Keratinocyte (primary cell): ENCODE measurements at places on chromosomes 2 and 18.

DNA sequence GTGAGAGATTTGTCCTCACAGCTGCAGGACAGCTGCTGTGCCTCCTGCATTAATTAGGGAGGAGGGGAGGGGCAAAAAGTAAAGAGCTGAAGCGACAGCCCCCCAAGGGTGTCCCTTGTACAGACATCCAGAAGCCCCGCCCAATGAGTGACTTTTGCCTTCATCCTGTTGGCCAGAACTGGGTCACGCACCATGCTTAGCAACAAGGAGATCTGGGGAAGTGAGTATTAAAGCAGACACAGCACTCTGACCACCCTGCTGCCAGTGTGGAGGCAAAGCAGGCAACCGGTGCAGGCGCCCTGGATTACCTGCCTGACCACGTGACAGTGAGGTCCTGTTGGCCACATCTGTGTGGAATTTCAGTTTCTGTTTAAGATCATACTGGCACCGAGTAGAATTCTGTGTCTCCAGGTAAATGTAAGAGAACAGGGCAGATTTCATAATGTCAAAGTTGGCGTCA is 21.5 kb upstream of the BIN1 start:
- DNase-seq, result no peak

GRCh38 chr18:63974991-63975390 is 5.1 kb downstream of the SERPINB8 start:
- DNase-seq, result no peak

GRCh38 chr2:158095912-158096311 is 5.8 kb upstream of the UPP2 start:
- DNase-seq, result no peak

DNA sequence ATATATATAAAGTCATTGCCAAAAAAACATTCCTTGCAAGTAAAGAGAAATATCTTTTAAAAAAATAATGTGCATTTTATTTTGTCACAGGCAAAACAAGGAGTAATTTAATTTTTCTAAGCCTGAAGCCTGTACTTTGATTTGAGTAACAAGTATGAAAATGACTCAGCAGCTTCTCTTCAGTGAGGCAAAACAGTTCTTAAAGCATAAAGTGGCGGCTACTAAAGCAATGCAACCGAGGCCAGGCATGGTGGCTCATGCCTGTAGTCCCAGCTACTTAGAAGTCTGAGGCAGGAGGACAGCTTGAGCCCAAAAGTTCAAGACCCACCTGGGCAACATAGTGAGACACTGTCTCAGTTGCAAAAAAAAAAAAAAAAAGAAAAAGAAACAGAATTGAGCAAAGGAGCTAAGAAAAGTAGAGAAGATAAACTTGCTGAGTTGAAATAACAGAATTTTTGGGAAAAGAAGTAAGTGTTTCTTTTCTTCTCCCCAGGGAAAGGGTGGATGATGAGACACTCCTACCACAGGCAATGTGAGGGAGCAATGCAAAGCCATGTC is 29.6 kb downstream of the DOK1 start:
- DNase-seq, result no peak

DNA sequence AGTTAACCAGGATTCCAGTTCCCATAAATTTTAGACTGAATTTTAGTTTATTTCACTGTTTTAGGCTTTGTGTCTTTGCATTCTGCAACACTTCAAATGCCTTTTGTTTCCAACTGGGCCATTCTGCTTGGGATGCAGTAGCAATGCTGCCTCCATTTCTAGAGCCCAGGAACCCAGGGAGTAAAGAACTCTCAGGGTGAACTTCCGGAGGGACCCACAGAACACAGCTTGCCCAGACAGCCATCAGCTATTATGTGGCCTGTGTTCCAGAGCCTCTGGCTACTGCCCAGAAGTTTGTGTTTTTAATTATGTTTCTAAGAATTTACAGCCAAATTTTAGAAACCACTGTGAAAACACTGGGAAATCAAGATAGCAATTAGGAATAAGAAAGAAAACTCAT is 145.1 kb downstream of the TMEM163 start:
- DNase-seq, result no peak

- no peak for DNase-seq
These were observed 66.9 kb upstream of the NCKAP5 start for GRCh38 chr2:133635131-133635530.

DNA sequence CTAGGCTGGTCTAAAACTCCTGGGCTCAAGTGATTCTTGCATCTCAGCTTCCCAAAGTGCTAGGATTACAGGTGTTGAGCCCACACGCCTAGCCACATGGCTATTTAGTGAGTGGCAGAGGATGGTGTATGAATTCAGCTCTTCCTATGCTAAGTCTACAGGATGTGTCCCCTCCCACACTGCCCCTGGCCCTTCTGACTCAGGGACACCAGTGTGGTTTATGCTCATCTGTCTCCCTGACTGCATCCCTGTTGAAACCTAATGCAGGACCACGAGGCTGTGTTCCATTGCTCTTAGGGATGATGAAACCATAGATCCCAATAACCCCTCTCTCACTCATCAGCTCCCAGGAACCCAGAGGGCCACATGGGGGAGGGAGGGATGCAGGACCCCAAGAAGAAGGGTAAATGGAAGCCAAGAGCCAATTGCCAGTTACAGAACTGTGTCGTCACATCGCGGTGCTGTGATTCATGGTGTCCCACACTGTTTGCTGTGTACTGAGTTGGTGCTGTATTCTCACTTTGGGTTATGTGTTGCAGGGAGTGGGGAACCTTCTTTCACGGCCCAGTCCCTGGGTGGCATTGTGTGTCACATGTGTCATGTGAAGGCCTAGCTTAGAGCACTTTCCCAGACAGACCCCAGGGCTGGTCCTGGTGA is 102.9 kb upstream of the HAAO start:
- DNase-seq, result no peak

GRCh38 chr2:99881901-99882591 is 260.3 kb downstream of the AFF3 start:
- no peak for DNase-seq

GRCh38 chr2:119234021-119235019 is 10.7 kb downstream of the STEAP3 start:
- DNase-seq, result no peak

GRCh38 chr2:209864716-209865295 is 93.2 kb downstream of the UNC80 start:
- no peak for DNase-seq
